Cardiac fibroblast (primary cell): ENCODE measurements at places on chromosomes 12 and 14.

DNA sequence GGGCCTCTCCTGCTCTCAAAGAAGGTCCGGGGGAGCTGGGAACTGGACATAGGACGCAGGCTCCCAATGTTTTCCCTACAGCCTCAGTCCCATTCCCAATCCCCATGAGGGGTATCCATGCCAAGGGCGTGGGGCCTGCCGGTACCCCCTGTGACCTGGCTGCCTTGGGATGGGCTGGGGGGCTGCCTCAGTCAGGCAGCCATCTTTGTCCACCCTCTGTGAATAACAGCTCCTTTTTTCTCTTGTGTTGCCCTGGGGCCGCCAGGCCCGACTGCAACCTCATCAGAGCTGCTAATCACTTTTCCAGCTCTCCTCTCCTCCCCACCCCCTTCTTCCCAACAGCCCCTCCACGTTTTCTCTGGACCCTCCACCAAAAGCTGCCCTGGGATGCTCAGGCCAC lies 11.2 kb downstream of the FIGNL2 start:
- no peak for DNase-seq

DNA sequence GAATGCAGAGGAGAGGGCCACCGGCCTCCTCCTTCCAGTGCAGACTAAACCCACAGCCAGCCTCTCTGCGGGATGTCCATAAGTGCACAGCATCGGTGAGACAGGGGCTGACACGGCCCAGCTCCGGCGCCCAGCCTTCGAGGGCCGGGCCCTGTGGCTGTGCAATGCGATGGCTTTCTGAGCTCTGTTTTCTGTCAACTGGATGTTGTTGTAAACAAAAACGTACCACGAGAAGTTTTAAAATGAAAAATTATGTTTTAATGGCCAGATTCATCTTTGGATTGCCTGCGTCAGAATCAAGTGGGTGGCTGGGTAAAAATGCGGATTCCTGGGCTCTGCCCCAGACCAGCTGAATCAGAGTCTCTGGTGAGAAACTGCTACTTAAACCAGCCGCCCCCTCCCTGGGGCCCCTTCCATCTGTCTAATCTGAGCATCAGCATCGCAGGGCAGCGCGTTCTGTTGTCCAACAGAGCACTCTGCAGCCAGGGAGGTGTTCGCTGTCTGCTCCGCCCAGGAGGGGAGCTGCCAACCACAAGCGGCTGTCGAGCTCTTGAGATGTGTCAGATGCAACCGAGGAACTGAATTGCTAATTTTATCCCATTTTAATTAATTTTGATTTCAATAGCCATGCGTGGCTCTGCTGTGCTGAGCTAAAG lies 133.4 kb downstream of the RFLNA start:
- DNase-seq, result peak; percentile 73

DNA sequence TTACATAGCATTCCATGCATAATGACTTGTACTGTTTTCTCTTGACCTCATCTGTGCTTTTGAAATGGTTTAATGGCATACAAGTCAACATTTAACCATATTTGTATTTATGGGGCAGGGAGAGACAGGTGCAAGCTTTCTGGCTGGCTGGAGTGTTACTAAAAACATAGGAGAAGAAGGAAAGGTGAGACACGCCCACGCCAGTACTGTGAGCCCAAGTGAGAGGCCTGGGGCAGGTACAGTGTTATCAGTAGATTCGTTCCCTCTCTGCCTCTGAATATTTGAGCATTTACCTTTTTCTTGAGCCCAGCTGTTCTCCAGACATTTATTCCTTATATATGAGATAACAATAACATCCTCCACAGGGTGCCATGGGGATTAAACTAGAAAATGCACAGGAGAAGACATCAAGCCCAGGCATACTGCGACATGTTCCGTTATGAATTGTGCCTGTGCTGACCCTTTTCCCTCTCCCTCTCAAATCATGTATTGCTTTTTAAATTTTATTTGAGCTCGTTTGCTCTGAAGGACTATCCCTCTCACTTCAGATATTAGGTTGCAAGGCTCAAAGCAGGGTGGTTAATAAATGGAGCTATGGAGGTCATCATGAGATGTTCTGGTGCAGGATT lies 34.6 kb upstream of the TUBA1C start:
- DNase-seq, result no peak

DNA sequence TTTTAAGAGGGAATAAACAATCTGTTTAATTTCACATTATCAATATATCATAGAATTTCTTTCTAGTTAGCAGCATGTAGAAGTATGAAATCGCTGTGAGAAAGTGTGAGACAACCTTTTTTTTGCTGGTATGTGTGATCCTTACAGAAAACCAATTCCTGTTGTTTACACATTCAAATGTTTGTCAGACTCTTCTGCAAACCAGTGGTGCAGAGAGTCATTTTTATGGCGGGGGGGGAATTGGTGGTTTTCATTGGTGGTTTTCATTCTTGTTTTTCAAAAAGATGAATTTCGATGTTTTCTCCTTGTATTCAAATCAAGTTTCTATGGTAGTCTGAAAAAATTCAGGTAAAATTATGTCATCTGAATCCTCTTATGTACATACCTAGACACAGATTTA lies 57.8 kb downstream of the SLC25A21 start:
- no peak for DNase-seq

DNA sequence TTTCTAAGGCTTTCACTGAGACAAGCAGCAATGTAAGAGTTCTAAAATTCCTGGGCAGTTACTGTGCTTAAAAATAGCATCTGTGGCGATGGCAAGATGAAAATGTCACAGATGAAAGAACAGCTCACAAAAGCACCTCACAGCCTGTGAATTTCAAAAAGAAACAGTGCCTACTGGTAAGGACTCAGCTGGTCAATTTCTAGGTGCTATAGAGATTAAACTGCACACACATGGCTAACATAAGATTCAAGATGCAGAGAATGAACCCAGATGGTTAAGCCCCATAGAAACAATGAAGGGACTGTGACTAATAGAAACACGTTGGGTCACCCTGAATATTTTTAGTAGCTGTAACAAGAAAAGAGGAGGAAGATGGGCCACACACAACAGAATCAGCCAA lies 12.0 kb upstream of the IL26 start:
- no peak for DNase-seq

GRCh38 chr12:103712216-103712615 lies 125.1 kb downstream of the STAB2 start:
- DNase-seq, result no peak

DNA sequence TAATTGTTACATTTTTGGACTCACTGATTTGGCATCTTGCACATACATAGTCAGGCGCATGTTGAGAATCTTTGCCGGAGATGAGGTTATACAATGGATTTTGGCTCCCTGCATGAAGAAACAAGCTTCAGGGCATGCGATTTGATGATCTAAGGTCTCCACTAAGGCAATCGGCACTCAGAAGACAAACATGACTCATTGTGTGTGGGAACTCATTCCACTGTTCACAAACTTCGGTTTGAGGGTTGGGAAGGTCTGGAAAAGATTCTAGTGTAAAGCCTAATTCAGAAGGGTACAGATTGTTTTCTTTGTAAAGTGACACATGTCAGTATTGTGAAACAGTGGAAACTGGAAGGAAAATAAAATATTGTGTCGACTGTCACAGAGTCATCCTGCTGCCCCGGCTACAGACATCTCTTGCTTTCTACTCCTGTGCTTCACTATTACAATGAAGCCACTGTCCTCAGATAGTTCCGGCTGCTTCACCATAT lies 192.6 kb upstream of the HMGA2 start:
- DNase-seq, result peak; percentile 94
